Transverse colon (tissue), 4 donors: ENCODE measurements at places on chromosomes 6 and 20.

- DNase-seq, result no peak
Observed at GRCh38 chr6:70686548-70687133, 19.0 kb downstream of the SMAP1 start.

DNA sequence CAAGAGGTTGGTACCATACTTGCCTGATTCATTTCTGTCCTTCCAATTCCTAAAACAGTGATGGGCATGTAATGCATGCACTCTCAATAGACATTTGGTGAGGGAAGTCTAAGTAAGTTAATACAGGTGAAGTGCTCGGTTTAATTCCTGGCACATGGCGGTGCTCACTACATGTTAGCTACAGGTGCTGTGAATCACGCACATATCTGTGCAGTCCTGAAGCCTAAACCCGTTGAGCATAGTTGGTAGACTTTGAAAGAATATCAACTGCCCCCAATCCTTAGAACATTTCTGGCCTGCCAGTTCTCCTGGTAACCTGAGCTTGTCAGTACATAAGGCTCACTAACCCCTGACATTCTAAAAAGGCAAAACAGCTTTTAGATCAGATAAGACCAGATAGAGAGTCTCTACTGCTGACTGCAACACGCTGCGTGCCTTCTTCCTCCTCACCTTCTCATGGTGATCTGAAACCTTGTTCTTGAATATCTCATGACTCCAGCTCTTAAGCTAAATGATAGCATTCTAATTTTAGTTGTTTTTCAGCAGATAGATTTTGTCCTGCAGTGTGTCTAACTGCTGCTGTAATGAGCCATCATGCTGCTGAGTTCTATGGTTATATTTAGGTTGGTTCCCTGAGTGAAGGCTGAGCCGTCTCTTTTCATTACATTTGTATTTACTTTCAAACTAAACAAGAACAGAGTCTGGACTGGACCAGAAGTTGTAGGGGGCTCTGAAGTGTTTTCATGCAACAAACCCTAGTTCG is 328.5 kb upstream of the QKI start:
- DNase-seq, result no peak

GRCh38 chr6:46023216-46023915 is 7.7 kb upstream of the CLIC5 start:
- DNase-seq, result no peak

DNA sequence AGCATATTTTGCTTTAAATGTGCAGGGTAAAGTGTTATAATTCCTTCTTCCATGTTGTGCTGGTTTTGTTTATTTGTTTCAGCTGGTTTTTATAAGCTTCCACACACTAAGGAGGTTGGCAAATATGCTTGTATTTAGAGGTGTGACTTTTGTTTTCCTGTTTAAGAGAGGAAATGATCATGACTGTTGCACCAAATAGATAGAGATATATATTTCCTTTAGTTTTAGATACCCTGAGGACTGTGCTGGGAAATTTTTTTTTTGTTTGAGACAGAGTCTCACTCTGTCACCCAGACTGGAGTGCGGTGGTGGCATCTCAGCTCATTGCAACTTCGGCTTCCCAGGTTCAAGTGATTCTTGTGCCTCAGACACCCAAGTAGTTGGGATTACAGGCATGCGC is 5.8 kb downstream of the TBPL1 start:
- DNase-seq, result no peak

DNA sequence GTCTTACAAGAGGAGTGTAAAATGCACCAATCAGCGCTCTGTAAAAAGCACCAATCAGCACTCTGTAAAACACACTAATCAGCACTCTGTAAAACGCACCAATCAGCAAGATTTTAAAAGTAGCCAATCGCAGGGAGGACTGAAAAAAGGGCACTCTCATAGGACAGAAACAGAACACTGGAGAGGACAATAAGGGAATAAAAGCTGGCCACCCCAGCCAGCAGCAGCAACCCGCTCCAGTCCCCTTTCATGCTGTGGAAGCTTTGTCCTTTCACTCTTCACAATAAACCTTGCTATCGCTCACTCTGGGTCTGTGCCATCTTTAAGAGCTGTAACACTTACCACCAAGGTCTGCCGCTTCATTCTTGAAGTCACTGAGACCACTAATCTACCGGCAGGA is 1.7 kb upstream of the AIG1 start:
- DNase-seq, result no peak

GRCh38 chr6:20952699-20953474 is 418.6 kb downstream of the CDKAL1 start:
- no peak for DNase-seq

DNA sequence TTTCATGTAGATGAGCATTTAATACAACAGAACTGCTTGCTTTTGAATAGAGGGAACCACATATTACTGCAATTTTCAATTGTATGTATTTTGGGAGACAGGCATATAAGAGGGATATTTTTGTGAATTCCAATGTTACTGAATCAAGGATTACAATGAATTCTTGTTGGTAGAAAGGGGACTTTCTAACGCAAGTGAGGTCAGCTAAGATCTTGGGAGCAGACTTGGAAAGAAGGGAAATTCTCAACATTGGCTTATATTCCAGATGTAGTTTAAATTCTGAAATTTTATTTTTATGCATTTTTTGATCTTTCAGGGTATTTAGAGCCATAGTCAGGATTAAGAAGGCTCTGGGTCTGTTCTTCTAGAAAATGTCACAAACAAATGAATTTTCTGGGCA is 43.3 kb upstream of the CTAGE9 start:
- no peak for DNase-seq

DNA sequence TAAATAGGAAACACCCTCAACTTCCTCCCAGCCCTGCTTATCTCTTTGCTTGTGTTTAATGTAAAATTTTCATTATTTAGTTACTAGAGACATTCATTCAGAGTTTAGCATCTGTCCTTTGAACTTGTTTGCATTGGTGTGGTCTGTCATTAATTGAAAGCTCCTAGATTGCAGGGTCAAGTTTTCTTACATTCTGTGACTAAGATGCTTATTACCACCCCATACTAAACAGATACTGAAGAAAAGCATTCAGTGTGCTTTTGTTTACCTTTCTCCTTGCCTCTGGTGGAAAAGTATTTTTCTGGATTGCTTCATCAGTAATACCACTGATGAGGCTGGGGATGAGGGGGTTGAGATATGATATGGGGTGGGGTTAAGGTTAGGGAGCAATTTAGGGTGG is 199.0 kb downstream of the SAMD5 start:
- no peak for DNase-seq

GRCh38 chr20:63944078-63944941 is 11.9 kb downstream of the UCKL1 start:
- DNase-seq, result no peak

DNA sequence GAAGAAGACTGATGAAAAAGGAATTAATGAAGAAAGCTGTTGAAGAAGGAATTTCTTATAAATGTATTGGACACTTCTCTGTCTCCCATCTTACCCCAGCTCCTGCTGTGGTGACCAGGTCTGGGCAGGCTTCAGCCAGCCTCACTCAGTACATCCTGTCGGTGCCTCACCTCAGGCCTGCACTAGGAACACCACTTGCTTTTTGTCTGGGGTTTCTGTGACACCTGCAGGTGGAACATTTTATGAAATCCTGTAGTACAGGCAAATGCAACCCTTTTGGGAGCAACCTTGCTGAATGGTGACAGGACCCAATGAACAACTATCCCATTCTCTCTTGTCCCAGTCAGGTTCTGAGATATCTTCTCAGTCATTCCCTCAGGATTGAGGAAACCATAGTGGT is 129.7 kb downstream of the PRDM13 start:
- DNase-seq, result no peak

DNA sequence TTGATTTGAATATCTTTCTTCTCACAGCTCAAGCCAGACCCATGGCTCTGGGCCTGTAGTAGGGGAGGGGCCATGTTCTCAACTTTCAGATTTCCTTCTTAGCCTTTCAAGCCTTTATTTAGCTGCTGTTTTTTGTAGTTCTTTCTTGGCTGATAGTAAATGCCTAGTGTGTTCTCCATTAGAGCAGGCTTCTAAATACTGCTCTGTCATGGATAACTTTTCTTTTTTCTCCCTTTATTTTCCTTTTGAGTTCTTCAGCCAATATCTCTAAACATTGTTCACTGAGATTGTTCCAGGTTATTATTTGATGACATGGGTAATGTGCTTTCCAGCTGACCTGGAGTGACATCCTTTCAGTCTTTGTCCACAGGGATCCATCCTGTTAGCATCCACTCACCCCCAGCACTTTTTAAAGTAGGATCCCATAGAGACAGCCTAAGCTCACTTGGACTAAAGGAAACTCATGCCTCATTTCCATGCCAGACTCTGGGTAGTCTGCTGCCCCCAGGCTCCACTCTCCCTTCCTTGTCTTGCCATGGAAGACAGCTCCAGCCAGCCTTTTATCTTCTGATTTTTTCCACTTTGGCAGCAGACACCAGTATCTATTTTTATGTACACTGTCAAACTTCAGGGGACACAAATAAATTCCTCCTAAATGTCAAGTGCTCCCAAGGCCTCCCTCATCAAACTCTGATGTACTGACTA is 645.6 kb downstream of the RNF144B start:
- DNase-seq, result no peak

DNA sequence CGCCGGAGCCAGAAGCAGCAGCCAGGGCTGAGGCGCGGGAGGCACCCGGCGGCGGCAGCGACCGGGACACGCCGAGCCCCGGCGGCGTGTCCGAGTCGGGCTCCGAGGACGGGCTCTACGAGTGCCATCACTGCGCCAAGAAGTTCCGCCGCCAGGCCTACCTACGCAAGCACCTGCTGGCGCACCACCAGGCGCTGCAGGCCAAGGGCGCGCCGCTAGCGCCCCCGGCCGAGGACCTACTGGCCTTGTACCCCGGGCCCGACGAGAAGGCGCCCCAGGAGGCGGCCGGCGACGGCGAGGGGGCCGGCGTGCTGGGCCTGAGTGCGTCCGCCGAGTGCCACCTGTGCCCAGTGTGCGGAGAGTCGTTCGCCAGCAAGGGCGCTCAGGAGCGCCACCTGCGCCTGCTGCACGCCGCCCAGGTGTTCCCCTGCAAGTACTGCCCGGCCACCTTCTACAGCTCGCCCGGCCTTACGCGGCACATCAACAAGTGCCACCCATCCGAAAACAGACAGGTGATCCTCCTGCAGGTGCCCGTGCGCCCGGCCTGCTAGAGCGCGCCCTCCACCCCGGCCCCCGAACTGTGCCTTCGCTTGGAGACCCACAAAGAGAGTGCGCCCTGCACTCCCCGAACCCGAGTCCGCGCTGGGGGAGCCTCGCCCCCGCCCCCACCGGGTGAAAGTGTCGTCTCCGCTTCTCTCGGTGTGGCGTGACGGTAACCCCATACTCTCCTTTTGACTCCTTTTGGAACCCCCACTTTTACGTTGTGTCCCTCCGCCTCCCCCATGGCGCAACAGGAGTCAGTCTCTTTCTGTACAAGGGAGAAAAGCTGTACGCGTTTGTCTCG is 1.6 kb downstream of the INSM1 start:
- DNase-seq, result peak; percentile 36

- DNase-seq, result peak; percentile 72
Observed at GRCh38 chr6:44169154-44169553, 10.5 kb downstream of the CAPN11 start.

GRCh38 chr6:1584996-1585668 is 24.6 kb upstream of the FOXC1 start:
- DNase-seq, result no peak

DNA sequence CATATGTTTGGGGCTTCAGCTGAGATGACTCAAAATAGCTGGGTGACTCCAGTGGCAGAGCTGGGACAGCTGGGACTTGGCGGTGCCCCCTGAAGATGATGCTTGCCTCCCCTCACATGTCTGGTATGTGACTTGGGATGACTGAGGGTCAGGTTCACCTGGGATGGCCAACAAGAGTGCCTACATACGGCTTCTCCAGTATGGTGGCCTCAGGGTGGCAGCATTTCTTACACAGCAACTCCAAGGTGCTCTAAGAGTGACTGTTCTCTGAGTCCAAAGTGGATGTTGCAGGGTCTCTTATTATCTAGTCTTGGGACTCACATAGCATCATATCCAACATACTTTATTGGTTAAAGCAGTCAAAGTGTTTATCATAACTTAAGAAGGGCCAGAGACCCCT is 87.8 kb upstream of the CENPW start:
- DNase-seq, result no peak

DNA sequence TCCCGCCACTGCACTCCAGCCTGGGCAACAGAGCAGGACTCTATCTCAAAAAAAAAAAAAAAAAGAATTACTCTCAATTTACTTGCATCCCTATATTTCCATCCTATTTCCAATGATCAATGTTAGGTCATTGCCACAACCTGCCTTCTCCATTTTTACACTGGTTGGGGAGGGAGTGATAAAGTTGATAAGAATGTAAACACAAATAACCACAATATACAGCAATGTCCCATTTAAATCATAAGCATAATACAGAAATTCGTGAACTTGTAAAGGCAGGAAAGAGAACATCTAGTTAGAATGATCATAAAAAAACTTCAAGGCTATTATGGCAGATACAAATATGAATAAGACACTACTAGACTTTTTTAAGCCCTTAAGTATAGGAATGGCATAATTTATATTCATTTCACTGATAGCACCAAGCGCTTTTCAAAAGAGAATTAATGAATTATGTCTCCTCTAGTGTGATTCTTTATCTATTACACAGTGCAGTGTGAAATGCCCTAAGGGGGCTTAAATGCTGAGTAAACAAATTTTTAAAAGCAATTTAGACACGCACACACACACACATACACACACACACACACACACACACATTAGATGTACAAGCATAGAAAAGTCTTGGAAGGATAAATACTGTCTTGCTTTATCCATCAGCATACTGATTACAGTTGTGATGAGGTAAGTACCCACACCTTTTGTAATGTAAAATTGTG is 33.5 kb upstream of the RAB23 start:
- no peak for DNase-seq

DNA sequence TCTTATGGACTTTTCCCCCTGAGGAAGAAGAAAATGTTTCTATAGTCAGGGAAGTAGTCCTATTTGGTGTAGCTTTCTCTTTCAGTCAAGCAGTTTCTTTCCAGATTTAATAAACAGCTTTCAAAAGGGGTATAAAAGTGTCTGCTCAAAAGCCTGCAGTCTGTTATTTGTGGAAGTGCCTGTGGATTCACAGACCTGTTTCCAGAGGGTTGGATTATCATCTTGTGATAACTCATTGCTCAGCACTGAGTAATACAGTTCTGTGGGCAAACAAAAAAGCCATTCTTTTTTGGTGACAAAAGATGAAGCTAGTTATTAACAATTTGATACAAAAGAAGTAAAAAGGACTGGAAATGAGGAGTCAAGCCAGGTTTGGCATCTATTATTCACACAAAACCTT is 358.2 kb upstream of the ID4 start:
- DNase-seq, result no peak
